A172 (cell line): ENCODE measurements at places on chromosomes 3 and 15. TPM values are rescaled to one million over a fixed set of nuclear protein-coding genes. Genes with fewer than 3 reads are reported as not detected.

Gene FYCO1
- total RNA-seq, result 6.3 and 7.3 TPM in 2 replicates

Gene TMEM108
- not detected in 2 replicates for total RNA-seq

Gene LMAN1L
- not detected in 2 replicates for total RNA-seq

Gene UNC13C
- not detected in 2 replicates for total RNA-seq

Gene CLDND1
- 140 and 166 TPM in 2 replicates for total RNA-seq

Gene C3orf85
- total RNA-seq, result not detected in 2 replicates

Gene TTC21A
- 1.3 and 2.3 TPM in 2 replicates for total RNA-seq

Gene NPAP1
- total RNA-seq, result not detected in 2 replicates

Gene IL5RA
- not detected in 2 replicates for total RNA-seq

Gene DNAJA4
- not detected in 2 replicates for total RNA-seq

Gene P2RY14
- 0.03 and 0.05 TPM in 2 replicates for total RNA-seq

Gene DUOX1
- not detected in 2 replicates for total RNA-seq
